Urinary bladder (tissue), 4 donors: ENCODE measurements at places on chromosomes 2 and 18. TPM values are rescaled to one million over a fixed set of nuclear protein-coding genes. Genes with fewer than 3 reads are reported as not detected.

ADD2 gene
- 0.33 TPM for polyA plus RNA-seq

- no peak for DNase-seq
These were observed 99.1 kb upstream of the NEUROD1 start for GRCh38 chr2:181779288-181780021.

C2orf81 gene
- polyA plus RNA-seq, result 4.9 TPM

- no peak for DNase-seq
These were observed 13.9 kb downstream of the CROCC2 start for GRCh38 chr2:240919786-240920782.

DNA sequence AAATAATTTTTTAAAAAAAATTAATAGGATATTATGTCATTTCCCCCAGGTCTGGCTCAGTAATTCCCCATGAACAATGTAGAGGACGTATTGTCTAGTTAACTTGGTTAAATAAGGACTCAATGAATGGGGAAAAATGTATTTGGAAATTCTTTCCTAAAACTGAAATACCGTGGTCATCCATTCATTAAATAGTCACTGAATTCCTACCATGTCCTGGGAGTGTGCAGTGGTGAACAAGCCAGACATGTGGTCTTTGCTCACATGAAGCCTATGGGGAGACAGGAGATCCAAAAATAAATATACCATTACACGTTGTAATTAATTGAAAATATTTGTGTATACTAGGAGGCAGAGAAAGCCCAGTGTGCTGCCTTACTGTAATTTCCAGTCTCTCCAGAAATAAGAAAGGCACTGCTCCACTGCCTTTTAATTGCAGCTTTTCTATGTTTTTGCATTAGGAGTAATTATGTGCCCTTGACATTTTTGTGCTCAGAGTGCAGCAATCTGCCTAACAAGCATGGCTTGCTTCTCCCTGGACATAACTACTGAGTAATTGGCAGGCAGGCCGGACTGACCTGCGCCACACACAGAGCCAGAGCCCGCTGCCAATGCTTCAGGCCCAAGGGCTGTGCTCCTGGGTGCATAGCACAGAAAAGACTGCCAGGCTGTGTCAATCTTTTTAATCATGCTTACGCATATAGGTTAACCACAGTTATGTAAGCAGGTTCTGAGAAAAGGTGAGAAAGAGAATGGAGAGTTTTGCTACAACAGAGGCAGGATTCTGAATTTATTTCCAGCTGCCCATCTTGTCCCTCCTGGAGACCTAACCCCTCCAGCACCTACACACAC is 22.2 kb upstream of the TTC39C start:
- DNase-seq, result no peak

DNA sequence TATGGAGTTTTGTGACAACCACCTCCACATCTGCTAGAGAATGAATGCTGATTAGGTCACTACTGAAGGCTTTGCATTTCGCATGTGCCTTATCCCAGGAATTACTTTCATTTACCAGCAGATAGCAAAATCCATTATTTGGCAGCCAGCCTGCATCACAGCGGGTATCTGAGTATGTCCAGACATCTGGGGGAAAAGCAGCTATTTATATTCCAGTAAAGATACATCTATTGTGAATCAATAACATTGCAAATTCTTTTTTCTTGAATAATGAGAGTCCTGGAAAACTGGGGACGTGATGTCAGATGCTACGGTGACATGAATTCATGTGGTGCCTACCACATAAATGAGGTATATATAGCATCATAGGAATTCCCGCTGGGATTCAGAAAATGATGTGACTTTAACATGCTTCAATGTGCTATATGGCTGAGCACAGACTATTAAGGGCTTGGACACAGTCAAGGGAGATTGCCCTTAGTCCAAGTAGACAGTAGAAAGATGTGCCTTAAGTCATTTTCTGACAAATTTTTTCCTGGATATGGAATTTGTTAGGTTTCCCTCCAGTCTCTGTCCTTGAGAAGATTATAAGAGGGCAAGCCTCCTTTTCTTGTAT is 84.2 kb upstream of the CD302 start:
- no peak for DNase-seq

DNA sequence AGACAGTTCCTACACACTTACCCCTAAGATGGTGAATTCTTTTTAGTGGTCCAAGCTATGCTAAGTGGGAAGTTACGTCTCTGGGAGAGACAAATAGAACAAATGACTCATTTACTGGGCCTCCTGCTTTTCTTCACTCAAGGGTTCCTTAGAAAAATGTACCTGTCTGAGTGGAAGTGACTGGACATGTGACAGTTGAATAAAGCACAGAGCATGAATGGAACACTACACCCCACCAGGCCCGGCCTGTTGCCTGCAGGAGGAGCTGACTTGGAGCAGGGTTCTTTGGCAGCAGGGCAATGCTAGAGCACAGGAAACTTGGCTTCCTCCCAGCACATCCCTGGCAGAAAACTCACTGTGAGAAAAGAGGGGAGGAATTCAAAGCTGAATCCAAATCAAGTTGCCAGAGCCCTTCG is 451.0 kb upstream of the SETBP1 start:
- DNase-seq, result no peak

DNA sequence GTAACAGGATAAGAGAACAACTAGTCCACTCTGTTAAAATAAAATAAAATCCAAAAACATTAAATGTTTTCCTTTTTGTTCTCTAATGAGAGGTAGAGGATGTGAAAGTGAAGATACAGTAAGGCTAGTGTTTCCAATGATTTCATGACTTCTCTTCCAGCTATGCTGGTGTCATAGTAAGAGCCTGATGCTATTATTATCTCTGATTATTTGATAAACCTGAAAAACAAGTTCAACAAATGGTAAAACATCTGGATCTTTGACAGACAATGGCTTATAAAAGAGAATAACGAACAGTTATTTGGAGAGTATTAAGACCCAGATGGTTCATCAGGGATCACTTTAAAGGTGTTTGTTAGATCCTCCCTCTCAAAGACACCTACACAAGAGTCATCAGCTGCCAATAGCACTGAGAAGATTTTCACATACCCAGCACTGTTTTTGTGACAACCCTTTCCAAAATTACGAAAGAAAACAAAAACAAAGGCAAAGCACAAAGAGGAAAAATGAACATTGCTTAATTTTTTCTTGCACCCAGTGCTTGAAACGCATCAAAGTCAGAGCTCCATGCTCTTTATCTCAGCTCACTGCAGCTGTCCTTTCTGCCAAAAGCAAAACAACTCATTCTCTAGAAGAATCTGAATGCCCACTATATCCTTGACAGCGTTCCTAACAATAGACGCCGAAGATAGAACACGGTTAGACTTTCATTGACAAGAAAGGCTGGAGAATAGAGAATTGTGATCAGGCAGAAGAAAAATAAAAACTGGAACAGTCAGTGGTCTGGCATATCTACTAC is 168.6 kb downstream of the SLC8A1 start:
- no peak for DNase-seq

SERPINB3 gene
- not detected for polyA plus RNA-seq

GRCh38 chr18:378079-378478 is 110.2 kb upstream of the THOC1 start:
- DNase-seq, result no peak

- no peak for DNase-seq
These were observed 116.4 kb downstream of the CCDC141 start for GRCh38 chr2:178933493-178933892.

ZNF2 gene
- 3.4 TPM for polyA plus RNA-seq
